Frontal cortex (tissue), 4 donors: ENCODE measurements at places on chromosomes 5 and 9.
A peak's percentile ranks its signal among the peaks of the same experiment; 100 is the strongest.

DNA sequence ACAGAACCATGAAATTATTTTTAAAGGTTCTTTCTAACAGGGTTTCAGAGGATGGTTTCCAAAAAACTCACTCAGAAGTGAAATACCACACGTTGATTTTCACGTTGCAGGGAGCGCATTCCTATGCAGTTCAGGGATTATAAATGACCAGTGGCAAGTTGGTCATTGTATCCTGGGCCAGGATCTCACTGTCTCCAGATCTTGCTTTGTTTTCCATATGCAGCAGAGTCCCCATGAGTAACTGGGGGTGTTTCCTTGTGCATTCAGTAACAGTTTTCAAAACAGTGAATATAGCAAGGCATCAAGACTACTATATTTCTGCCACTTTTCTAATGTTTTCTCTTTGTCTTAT, 1064.9 kb upstream of the DMAC1 start:
- no peak for DNase-seq

- no peak for DNase-seq
Measured at GRCh38 chr5:141873933-141874261, 4.3 kb downstream of the PCDH1 start.

DNA sequence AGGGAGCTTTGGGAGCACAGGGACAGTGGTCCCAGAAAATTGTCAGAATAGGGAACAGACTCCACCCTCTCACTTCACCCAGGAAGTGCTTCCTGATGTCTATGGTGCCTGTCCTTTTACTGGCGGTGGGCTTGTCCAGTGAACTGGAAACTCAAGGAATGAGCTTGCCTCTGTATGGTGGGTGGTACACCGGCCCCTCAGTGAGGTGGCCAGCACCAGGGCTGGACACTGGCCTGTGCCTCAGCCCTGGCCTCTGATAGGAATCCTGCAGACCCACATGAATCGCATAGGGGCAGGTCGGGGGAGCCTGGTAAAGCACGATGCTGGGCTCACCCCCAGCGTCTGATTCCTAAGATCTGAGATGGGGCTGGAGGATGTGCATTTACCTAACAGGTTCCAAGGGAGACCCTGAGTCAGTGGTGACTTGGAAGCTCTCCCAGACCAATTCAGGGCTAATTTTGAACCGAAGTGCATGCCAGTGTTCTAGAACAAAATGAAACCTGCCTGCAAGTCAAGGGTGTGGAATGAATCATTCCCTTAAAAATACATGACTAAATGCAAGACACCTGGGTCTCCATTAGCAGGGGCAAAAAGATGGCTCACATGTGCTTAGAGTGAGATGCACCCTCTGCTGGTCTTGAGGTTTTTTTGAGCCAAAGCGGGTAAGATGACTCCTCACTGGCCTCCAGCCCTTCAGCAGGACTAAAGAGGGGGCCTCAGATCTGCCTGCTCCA, 178.3 kb downstream of the HSPA4 start:
- DNase-seq: no peak

- DNase-seq: no peak
Measured at GRCh38 chr9:78028926-78029325, 2.7 kb downstream of the GNAQ start.

DNA sequence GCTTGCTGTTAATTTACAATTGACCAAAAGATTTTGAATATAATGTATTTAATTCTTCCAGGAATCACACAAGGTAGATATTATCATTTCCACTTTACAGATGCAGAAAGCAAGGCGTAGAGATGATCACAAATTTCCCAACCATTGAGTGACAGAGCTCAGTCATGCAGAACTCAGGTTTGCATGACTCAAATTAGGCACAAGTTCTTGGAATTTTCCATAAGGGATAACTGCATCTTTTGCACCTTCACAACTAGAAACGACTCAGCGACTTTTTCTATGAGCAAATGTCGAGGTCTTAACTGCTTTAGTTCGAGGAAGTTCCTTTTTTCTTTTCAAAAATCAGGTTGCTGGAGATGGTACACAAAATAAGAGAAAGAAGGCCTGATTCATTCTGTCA, 265.5 kb upstream of the PAPPA start:
- no peak for DNase-seq

- DNase-seq: no peak
Measured at GRCh38 chr5:147485046-147485445, 24.8 kb downstream of the DPYSL3 start.

DNA sequence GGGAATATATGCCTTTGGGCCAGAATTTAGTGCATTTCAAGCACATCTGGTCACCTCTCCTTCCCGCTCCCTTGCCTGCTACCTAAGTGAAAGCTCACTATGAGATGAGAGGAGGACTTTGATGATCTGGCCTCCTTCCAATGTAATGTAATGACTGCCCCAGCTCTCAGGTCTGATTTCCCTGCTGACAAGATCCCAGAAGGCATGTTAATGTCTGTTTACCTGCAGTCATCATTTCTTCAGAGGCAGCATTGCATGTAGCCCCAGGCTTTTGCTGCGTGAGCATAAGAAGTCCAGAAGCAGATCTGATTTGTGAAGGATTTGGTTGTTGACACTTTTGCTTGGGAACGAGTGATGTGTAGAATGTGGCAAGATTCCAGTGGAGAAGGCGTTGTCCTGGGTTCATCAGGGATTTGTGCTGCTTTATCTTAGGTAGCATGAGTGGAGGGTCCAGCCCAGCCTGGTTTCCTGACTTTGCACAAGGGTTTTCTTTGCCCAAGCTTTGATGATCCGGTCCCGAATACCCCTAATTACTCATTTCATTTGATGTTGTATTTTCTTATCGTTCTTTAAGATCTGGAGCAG, 192.7 kb downstream of the GOLPH3 start:
- DNase-seq: no peak

DNA sequence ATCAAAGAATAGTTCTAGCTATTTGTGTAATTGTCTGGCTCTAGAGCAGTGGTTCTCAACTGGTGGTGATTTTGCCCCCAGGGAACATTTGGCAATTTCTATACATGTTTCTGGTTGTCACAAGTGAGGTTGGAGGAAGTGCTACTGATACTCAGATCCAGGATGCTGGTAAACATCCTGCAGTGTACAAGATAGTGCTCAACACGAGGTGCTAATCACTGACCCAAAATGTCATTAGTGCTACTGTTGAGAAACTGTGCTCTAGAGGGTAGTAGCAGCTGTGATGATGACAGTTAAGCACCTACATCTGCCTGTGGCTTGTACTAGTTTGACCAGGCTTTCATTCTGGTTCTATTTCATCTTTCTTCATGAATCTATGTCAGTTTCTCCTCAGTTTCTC, 22.1 kb downstream of the LRRC19 start:
- no peak for DNase-seq

- no peak for DNase-seq
Measured at GRCh38 chr9:37954581-37954981, 50.7 kb upstream of the SLC25A51 start.

DNA sequence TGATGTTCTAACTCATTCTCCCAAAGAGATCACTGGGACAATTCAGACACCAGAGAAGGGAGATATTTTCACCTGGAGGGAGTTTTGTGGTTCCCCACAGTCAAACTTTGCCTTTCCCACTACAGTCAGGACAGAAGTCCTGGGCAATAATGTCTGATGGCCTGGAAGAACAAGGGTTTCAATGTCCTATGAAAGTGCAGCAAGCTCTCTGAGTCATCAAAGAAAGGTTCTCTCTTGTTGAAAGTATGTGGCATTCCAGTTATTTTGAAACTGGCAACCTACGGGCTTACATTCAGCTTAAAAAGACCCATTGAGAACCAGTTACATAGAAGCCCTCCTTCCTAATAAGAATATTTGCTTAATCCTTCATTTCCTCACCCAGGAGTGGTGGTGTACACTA, 103.9 kb downstream of the INSYN2B start:
- DNase-seq: no peak

GRCh38 chr5:139964266-139964993, 78.7 kb downstream of the NRG2 start:
- DNase-seq: no peak

GRCh38 chr9:133979921-133980863, 11.9 kb downstream of the VAV2 start:
- DNase-seq: no peak

DNA sequence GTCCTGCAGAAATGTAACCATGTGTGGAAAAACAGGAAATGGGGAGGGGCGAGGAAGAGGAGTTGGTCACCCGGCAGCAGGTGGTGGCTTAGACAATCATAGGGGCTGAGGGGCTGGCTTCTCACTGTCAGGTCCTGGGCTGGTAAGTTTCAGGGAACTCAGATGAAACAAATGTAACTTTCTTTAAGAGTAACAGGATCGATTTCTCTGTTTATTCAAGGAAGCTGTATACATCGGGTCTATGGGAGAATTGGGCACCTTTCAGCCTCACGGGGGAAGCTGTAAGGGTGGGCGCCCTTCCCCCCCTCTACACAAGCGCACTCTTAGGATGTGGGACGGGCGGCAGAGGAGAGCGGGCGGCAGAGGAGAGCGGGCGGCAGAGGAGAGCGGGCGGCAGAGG, 104.3 kb upstream of the SIMC1 start:
- DNase-seq: no peak

GRCh38 chr5:133457439-133458355, 154.6 kb downstream of the FSTL4 start:
- DNase-seq: no peak

- DNase-seq: no peak
Measured at GRCh38 chr5:96941140-96941539, 5.3 kb downstream of the LNPEP start.

DNA sequence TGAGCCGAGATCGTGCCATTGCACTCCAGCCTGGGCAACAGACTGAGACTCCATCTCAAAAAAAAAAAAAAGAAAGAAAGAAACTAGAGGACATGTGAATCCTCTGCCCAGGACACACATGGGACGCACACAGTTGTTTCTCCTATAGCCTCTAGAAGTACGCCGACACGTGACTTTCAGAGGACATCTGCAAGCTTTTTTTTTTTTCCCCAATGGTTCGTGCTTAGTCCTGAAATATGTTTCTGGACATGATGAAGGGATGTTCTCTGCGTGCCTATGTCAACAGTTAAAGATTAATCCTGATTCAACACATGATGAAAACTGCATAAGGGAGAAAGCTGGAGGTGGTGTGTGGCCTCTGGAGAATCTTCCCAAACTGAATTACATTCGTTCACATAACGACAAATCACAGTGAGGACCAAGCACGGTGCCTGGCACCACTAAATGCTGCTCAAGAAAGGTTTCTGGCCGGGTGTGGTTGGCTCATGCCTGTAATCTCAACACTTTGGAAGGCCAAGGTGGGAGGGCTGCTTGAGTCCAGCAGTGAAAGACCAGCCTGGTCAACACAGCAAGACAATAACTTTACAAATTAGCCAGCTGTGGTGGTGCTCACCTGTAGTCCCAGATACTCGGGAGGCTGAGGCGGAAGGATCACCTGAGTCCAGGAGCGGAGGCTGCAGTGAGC, 9.8 kb downstream of the COL23A1 start:
- DNase-seq: no peak

DNA sequence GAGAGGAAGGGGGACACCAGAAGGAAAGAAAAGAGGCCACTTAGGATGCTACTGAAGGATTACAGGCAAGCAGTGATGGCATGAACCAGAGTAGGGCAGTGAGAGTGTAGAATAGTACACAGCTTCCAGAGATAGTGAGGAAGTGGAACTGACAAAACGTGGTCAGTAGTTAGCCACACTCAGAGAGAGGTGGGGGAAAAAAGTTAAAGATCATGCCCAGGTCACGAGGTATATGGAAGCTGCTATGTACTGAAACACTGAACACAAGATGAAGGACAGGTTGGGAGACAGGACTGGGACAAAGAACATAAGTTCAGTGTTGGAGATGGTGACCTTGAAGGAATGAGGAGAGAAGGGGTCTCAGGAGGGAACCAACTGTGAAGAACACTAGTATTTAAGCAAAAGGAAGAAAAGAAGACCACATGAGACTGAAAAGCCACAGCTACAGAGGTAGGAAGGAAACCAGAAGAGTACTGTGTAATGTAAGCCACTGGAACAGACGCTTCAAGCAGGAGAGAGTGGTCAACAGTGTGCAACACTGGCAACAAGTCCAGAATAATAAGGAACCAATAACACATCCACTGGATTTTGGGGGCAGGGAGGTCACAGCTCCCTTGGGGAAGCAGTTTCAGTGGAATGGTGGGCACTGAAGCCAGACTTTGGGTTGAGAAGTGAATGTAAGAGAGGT, 45.5 kb downstream of the ELL2 start:
- DNase-seq: no peak

DNA sequence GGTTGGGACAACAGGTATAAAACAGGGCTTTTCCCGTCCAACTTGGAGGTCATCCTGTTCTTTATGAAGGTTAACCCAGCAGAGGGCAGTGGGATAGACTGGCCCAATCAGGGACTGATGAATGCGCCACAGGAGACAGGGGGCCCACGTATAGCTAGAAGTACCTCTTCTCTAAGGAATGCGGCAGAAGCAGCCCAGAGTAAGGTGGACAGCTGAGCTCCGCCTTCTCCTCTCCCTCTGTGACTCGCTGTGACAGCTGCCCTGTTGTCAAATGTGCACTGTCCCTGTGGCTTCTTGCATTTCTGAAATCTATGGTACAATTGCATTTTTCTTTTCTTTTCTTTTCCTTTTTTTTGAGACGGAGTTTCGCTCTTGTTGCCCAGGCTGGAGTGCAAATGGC, 306.6 kb downstream of the FBXL7 start:
- no peak for DNase-seq

- no peak for DNase-seq
Measured at GRCh38 chr5:125587631-125588030, 835.6 kb upstream of the GRAMD2B start.

DNA sequence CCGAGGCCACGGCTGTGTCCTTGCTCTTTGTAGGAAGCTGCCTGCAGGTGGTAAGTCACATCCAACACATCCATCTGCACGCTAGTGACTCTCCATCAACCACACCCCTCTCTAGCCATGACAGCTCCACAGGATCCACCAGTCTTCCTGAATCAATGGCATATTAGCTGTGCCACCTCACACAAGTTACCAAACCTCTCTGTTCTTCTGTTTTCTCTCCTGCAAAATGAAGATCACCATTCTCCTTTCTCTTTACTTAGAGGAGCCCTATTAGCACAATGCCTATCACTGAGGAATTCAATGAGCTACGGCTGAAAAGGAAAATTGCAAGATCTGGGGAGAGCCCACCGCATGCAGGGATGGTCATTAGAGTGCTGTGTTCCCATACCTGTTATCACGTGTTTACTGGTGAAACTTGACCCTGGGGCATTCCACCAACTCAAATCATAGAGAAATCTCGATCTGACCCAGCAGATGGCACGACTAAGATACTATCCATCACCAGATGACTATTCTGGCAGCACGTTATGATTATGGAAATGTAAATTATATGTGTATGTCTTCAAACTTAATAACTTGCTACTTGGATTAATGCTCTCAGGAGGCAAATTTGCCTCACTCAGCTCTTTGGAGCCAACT, 20.9 kb downstream of the WHRN start:
- no peak for DNase-seq

GRCh38 chr5:181053488-181054121, 13.5 kb downstream of the BTNL9 start:
- DNase-seq: no peak

GRCh38 chr5:139561655-139562451, 714 bp downstream of the UBE2D2 start:
- peak; percentile 56 for DNase-seq

- DNase-seq: no peak
Measured at GRCh38 chr5:62011089-62011664, 294.8 kb upstream of the KIF2A start.

- DNase-seq: no peak
Measured at GRCh38 chr9:136190656-136191055, 14.3 kb downstream of the LHX3 start.

- DNase-seq: no peak
Measured at GRCh38 chr5:144577676-144578075, 407.0 kb downstream of the KCTD16 start.
